ENCODE measurements at places on chromosomes 11 and 22.

GRCh38 chr22:39392341-39392948 lies 7.1 kb upstream of the TAB1 start:
- DNase-seq: no peak

GRCh38 chr11:122976734-122977469 lies 4.7 kb downstream of the BSX start:
- DNase-seq: no peak

DNA sequence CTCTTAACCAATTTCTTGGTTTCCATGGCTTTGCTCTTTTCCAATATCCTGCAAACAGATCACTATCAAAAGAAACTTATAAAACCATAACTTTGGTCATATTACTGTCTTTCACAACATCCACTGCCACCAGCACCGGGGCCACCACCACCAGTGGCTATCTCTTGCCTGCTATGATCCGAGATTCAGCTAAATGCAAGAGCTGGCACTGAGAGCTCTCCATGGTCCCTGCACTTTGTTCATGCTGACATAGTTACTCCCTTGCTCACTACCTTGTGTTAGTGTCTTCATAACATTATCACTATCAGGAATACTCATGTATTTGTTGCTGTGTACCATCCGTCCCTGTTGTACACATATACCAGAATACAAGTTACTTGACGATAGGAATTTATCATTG lies 299.0 kb downstream of the ETS1 start:
- DNase-seq: no peak

DNA sequence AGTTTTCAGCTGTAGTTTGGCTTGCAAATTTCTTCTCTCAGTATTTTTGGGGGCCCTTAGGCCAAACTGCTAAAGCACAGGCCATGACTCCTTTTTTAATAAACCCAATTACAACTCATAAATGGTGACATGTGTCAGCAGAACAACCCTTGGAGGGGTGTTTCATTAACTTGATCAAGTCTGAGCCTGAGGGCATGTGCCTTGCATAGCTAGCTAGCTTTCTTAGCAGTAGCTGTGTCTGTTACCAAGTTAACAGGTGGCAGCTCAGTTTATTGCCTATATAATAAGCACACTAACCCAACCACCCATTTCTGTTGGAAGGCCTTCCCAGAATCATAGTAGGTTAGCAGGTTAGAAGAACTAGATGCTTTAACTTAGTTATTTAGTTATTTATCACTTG lies 950.3 kb upstream of the CCDC90B start:
- no peak for DNase-seq

GRCh38 chr11:11243590-11244469 lies 109.2 kb downstream of the CSNK2A3 start:
- peak; percentile 14 for DNase-seq

- no peak for DNase-seq
Observed at GRCh38 chr22:22940961-22941605, 53.5 kb downstream of the IGLL5 start.

DNA sequence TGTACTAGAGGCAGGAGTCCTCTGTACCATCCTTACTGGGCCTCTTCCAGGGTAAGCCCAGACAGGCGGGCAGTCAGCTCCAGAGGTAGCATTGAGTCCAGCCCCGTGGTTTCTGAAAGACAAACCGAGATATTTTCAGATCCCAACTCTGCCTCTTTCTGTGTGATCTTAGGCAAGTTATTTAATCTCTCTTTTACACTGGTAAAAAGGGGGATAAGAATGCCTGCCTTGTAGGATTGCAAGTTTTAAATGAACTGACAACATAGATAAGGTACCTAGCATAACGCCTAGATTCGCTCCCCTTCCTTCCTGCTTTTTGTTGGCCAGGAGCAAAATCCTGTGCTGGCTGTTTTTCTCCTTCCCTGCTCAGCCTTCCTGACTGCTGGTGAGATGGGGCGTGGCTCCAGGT lies 56.4 kb upstream of the NNMT start:
- peak; percentile 91 for DNase-seq

GRCh38 chr22:20889025-20889704 lies 28.0 kb upstream of the CRKL start:
- no peak for DNase-seq

- peak; percentile 76 for DNase-seq
Observed at GRCh38 chr22:47129902-47130635, 367.6 kb downstream of the TBC1D22A start.

- no peak for DNase-seq
Observed at GRCh38 chr11:82673631-82674030, 60.0 kb downstream of the FAM181B start.

GRCh38 chr22:20779818-20780158 lies 5.9 kb downstream of the SERPIND1 start:
- DNase-seq: no peak

GRCh38 chr11:102581066-102581465 lies 44.1 kb downstream of the MMP20 start:
- DNase-seq: no peak

- DNase-seq: peak; percentile 72
Observed at GRCh38 chr11:118435290-118435892, 901 bp upstream of the KMT2A start.

DNA sequence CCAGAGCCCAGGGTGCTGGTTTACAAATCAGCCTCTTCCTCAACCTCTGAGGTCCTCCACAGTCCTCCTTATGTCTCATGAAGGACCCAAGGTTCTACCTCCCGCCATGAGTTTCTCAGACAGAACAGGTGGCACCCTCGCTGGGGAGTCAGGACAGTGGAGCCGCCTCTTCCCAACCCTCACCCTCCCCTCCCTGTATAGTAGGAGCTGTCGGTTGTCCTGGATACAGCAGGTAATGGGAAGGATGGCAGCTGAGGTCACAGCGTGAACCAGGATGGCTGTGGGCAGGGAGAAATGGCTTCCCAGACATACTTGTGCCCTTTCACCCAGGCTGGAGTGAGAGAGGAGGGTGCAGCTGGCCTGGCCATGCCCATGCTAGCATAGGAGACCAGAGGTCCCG lies 134.6 kb downstream of the CHST1 start:
- no peak for DNase-seq

- DNase-seq: no peak
Observed at GRCh38 chr11:117583063-117583801, 213.8 kb downstream of the DSCAML1 start.

- no peak for DNase-seq
Observed at GRCh38 chr11:88300888-88301487, 36.5 kb downstream of the CTSC start.

DNA sequence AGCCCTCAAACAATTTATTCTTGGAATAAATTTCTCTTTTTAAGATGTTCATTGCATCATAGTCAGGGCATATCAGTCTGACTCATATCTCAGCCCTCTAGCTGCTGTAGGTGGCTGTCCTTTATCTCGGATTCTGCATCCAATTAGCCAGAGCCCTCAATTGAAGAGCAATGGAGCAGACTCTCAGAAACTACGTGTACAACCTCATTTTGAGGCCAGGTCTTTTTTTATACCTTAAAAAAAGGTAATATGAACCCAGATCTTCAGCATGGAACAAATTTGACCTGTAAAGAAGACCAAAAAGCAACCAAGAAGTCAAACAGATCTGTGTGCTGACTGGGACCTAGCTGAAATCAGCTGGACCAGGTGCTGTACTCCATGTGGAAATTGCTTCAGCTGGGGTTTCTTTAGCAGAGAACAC lies 8.7 kb downstream of the OR52A5 start:
- DNase-seq: peak; percentile 63

- no peak for DNase-seq
Observed at GRCh38 chr11:108037636-108038035, 28.9 kb downstream of the CUL5 start.

GRCh38 chr22:40674274-40674673 lies 5.0 kb upstream of the MCHR1 start:
- DNase-seq: no peak
